NCI-H1930 (cell line): ENCODE measurements at places on chromosomes 4 and X.

DNA sequence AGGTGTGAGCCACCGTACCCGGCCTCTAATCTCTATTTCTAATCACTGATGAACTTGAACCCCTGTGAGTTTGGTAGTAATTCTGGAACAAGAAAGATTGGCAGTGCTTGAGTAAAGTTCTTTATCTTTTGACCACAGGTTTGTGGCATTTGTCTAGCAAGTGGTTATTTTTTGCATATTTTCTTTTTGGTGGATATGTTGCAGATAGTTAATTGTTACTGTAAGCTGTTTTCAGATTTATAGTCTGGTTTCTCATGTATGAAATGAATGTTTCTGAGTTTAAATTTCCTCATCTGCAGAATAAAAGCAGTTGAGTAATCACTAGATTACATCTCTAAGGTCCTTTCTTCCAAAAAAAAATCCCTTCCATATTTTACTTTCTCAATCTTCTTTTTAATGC, 105.2 kb downstream of the GASK1B start:
- no peak for DNase-seq

GRCh38 chr4:176781739-176782100, 11.0 kb downstream of the VEGFC start:
- DNase-seq = no peak

DNA sequence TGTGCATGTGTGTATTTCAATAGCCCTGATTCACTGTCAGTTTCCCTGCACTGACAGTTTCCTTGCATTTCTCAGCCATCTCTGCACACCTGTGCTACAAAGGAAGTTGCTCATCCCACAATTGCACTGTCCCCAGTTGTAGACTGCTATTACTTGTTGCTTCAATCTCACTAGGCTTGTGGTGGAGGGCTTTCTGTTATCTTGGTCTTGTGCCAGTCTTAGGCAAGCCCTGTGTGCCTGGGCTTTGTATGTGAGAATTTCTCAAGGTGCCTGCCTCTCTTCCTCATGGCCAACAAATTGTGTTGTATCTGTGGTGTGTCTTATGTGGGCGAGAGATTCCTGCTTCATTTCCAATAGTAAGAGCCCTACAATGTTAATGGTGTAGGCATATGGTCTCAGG, 467.4 kb downstream of the GRIA2 start:
- no peak for DNase-seq

- no peak for DNase-seq
These were observed 14.4 kb downstream of the BCOR start for GRCh38 chrX:40083120-40083978.

DNA sequence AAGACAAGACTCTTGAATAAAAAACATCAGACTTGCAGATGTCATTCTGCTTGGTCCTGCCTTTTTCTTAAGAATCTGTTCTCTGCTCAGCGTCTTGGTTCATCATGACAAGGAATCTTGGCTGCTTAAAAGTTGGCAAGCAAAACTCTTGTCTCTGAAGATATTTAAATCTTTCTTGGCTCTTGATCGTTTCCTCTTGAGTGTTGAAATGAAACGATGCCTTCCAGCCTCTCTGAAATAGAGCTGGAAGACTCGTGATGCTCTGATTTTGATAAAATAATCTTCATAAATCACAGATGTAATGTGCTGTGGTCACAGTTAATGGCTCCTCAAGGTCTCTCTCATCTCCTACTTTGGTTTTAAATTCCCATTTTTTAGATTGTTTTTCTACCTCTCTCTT, 39.9 kb upstream of the TMEM192 start:
- DNase-seq = no peak

DNA sequence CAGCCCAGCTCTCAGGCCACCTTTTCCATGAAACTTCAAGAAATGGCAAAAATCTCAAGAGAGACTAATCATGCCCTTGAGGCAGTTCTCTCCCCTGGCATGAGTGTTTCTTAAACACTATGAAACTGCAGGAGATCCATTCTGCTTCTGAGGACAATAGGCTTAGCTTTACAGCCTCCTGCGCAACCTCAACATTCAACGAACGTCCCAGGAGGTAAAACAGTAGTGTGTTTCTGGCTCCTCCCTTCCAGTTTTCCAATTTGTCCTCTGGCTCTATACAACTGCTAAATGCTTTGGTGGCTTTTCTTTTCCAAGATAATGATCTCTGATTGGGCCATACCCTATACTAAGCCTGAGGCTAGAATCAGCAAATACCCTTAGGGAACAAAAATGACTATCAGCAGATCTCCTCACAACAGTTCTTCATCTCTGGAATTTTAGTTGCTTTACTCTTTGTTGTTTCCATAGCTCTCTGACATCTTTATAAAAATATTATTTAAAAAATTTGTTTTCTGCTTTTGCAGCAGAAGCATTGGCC, 87.0 kb upstream of the FAT1 start:
- no peak for DNase-seq

- no peak for DNase-seq
These were observed 17.7 kb downstream of the SPARCL1 start for GRCh38 chr4:87511500-87511899.

DNA sequence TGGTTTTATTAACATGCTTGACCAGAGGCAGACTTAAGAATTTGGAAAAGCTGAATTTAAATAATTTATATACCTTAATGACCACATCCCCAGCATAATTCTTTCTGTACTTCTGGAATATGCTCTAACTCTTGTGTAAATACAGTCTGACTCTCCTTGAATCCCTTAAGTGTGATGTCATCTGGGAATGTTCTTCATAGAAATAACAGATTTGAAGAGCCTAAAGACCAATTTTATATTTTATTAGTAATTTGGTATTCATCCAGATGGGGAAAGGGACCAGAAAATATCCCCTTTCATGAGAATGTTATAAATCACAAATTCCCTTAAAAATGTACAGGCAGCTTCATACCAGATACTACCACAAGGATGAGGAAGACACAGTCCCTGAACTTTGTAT, 58.3 kb downstream of the KCNIP4 start:
- no peak for DNase-seq

- no peak for DNase-seq
These were observed 87.2 kb downstream of the FRYL start for GRCh38 chr4:48692897-48693296.

DNA sequence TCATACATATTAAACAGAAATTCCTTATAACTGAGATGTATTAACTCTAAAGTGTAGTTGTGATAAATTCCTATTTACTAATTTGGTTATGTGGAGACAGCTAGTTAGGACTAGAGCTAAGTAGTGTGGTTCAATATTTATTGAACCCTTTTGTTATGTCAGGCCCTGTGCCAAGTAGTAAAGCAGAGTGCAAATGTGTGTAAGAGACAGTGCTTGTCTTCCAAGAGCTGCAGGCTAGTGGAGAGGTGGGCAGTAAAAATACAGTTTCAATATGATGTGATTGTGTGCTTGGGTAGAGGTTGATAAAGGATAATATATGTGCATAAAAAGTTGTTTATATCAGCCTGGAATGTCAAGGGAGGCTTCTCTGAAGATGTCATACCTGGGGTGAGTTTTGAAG, 80.0 kb downstream of the TBC1D19 start:
- no peak for DNase-seq

DNA sequence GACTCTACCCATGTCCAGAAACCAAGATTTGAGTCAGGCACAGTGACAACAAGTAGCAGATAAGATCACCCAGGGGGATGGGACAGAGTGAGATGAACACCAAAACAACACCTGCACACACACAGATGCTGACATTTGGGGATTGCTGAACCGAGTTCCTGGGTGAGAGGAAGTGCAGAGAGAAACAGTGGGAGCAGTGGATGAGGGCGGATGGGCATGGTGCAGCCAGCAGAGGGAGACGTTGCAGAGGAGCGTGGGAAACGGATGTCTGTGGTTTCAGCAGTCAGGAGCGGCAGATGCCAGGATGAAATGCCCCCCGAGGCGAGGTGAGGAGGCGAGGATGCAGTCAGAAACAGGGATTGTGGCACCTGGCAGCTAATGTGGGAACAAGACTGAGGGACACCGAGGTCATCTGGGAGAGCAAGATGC, 78.6 kb upstream of the STS start:
- DNase-seq = no peak

GRCh38 chr4:156528216-156528615, 443.4 kb downstream of the PDGFC start:
- DNase-seq = no peak
